ENCODE measurements at places on chromosomes 2 and 18. TPM values are rescaled to one million over a fixed set of nuclear protein-coding genes. Genes with fewer than 3 reads are reported as not detected.

- DNase-seq, result no peak
- H3K4me3 ChIP-seq, result no peak overlapping the region
- H3K4me1 ChIP-seq, result peaks cover 5% of the 10 kb centered on the region
- H3K27me3 ChIP-seq, result peaks cover 8% of the 10 kb centered on the region
- no peak overlapping the region for H3K27ac ChIP-seq
Measured at GRCh38 chr2:15895615-15896469, 44.5 kb upstream of the MYCN start.

The SOX11 gene
- total RNA-seq, result 71.7 TPM

GRCh38 chr18:56165601-56166355 is 472.6 kb downstream of the TXNL1 start:
- H3K4me1 ChIP-seq, result peaks cover 64% of the 10 kb centered on the region
- H3K36me3 ChIP-seq, result no peaks in the 10 kb centered on the region
- no peak for DNase-seq
- H3K4me3 ChIP-seq, result no peak overlapping the region

DNA sequence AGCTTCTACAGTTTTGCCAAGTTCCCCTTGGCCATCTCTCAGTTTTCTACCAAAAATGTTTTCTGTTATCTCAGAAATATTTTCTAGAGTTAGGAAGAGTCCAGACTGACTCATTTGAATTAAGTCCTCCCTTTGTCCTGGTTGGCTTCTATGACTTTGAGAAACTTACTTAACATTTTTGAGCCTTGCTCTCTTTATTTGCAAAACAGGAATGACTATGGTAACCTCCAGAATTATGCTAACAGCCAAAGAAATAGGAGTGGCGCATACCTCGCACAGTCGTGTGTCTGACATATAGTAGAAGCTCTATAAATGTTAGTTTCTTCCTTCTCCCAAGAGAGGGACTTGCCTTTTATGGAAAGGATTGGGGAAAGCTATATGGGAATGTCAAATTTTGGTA is 841.1 kb downstream of the TSN start:
- no peak overlapping the region for H3K27ac ChIP-seq
- DNase-seq, result no peak
- no peaks in the 10 kb centered on the region for H3K4me1 ChIP-seq
- H3K36me3 ChIP-seq, result no peaks in the 10 kb centered on the region
- H3K4me3 ChIP-seq, result no peak overlapping the region
- no peaks in the 10 kb centered on the region for H3K27me3 ChIP-seq

DNA sequence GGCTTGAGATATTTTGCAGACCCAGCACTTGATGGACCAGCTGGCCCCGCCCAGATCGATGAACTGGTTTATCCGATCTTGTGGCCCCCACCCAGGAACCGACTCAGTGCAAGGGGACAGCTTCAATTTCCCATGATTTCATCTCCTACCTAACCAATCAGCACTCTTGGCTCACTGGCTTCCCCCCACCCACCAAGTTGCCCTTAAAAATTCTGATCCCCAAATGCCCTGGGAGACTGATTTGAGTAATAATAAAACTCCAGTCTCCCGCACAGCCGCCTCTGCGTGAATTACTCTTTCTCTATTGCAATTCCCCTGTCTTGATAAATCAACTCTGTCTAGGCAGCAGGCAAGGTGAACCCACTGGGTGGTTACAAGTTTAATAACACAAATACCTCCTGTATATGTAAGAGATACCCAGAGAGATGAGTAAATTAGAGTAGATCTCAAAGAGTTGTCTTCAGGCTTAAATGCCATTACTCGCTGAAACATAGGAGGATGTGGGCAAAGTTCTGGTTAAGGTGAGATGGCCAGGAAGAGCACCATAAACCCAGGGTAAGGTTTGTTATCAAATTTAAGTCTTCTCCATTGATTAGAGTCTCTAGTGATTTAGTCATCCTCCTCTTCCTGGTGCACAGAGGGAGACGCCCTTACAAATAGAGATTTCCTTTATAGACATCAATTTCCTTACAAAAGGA is 222.8 kb downstream of the ARL4C start:
- no peaks in the 10 kb centered on the region for H3K27me3 ChIP-seq
- DNase-seq, result no peak
- H3K36me3 ChIP-seq, result no peaks in the 10 kb centered on the region
- H3K27ac ChIP-seq, result no peak overlapping the region

DNA sequence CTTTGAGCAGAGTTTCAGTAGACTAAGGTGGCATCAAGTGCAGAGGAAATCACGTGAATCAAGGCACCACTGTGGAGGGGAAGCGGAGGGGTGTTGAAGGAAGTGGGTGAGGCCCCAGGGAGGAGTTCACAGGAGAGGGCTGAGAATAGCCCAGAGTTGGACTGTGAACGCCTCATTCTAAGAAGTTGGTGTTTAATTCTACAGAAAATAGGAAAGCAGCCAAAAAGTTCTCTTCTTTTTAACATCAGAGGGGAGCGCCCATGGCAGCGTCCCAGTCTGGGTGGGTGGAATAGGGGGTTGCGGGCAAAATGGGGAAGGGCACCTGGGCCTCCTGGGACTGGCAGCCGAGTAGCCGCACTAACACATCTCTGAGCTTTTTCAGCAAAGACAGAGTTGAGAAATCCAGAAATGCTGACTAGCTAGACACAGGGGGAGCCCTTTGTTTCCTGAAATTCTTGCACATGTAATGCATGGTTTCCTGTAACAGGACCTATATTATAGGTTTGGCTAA is 97.0 kb downstream of the NEB start:
- H3K4me3 ChIP-seq, result no peak overlapping the region
- peak overlapping the region; percentile 31 for H3K27ac ChIP-seq
- peaks cover 3% of the 10 kb centered on the region for H3K27me3 ChIP-seq
- H3K4me1 ChIP-seq, result peaks cover 13% of the 10 kb centered on the region

- peak overlapping the region; percentile 31 for H3K27ac ChIP-seq
- H3K4me1 ChIP-seq, result peaks cover 23% of the 10 kb centered on the region
- no peaks in the 10 kb centered on the region for H3K27me3 ChIP-seq
- peaks cover 52% of the 10 kb centered on the region for H3K36me3 ChIP-seq
- no peak overlapping the region for H3K4me3 ChIP-seq
- DNase-seq, result no peak
Measured at GRCh38 chr2:9406529-9407362, 16.6 kb downstream of the ITGB1BP1 start.

The FARSB gene
- total RNA-seq, result 15.8 TPM

The ALPI gene
- not detected for total RNA-seq

DNA sequence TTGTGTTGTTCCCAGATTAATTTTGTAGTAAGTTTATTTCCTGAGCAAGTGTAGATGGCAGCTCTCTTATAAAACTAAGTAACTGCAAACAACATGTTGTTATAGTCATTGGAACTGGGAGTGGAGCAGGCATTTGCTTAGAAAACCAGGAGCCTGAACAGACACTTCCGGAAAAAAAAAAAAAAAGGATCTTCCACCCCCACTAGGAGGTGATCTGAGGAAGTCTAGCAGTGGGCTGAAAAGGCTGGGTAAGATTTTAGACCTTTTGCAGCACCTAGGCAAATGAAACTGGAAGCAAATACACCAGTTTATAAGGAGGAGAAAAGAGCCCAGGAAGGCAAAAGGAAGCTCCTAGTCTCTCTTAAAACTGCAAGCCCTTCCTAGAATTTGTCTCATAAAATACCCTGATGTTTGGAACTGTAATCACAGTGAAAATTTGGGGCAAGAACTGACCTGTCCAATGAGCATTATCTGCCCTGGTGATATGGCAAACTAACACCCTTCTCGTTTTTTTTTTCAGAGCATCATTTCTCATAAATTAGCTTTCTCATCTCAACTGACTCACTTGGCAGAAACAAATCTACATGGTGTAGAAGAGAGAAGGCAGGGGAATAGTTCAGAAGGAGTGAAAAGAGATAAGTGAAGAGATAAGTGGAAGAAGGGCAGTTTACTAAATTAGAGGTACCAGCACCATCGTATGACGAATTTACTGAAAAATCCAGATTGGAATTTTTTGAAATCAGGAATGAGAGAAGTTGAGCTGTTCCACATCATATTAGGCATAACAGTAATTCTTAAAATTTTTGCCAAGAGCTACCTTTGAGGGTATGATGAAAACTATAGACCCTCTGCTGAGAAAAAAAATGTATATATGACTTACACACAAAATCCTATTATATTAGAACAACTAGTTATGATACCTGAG is 4.2 kb upstream of the CCNYL1 start:
- H3K27me3 ChIP-seq, result no peaks in the 10 kb centered on the region
- no peak for DNase-seq
- H3K4me3 ChIP-seq, result no peak overlapping the region

DNA sequence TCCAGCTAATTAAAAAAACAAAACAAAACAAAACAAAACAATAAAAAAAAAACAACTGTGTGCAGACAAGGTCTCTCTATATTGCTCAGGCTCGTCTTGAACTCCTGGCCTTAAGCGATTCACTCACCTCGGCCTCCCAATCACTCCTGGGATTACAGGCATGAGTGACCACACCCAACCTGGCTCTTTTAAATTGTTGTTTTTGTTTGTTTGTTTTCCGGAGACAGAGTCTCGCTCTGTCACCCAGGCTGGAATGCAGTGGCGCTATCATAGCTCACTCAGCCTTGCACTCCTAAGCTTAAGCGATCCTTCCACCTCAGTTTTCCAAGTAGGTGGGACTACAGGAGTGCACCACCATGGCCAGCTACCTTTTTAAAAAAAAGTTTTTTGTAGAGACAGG is 201.6 kb downstream of the EN1 start:
- no peaks in the 10 kb centered on the region for H3K4me1 ChIP-seq
- H3K36me3 ChIP-seq, result no peaks in the 10 kb centered on the region
- DNase-seq, result no peak
- H3K4me3 ChIP-seq, result no peak overlapping the region

The C1GALT1C1L gene
- total RNA-seq, result not detected

- no peaks in the 10 kb centered on the region for H3K27me3 ChIP-seq
- peaks cover 54% of the 10 kb centered on the region for H3K4me1 ChIP-seq
- no peak overlapping the region for H3K4me3 ChIP-seq
- no peaks in the 10 kb centered on the region for H3K36me3 ChIP-seq
- peak overlapping the region; percentile 17 for H3K27ac ChIP-seq
- peak; percentile 57 for DNase-seq
Measured at GRCh38 chr18:57804557-57804956, 1.4 kb upstream of the ATP8B1 start.

GRCh38 chr2:231900486-231900942 is 25.7 kb downstream of the NPPC start:
- H3K27ac ChIP-seq, result no peak overlapping the region
- peaks cover 24% of the 10 kb centered on the region for H3K27me3 ChIP-seq
- peak; percentile 92 for DNase-seq
- no peak overlapping the region for H3K4me3 ChIP-seq
- H3K36me3 ChIP-seq, result no peaks in the 10 kb centered on the region

DNA sequence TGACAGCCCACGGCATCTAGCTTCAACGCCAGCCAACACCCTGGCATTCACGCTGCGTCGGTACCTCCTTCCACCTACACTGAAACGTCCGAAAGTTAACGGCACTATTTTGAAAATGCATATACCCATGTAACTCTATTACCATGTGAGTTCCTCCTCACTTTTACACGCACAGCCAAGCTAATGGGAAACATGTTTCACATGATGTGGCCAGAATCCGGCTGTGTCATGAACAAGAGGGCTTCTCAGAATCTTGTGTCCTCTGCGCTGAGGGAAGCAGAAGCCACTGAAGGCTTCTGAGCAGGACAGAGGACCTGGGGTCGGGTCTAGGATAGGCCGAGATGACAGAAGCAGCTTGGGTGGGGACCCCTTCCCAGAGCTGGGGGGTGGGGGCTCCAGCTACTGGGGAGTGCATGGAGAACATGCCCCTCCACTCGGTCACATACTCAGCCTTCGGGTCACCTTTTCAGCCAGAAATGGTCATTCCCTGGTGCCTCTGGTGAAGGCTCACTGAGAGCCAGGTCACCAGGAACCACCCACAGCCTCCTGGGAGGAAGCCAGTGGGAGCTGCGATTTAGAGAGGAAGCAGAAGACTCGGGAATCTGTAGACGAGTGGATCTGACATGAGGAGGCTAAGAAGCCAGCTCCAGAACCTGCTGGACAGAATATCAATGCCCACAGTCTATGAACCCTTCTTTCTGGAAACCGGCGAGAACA is 41.5 kb downstream of the HDAC4 start:
- peaks cover 9% of the 10 kb centered on the region for H3K36me3 ChIP-seq
- no peak overlapping the region for H3K27ac ChIP-seq
- peak; percentile 67 for DNase-seq
- no peaks in the 10 kb centered on the region for H3K27me3 ChIP-seq

GRCh38 chr2:179677746-179678505 is 183.5 kb downstream of the ZNF385B start:
- DNase-seq, result no peak
- H3K36me3 ChIP-seq, result no peaks in the 10 kb centered on the region
- no peak overlapping the region for H3K4me3 ChIP-seq

The PTPRM gene
- 105 TPM for total RNA-seq

- peaks cover 25% of the 10 kb centered on the region for H3K4me1 ChIP-seq
- no peak for DNase-seq
- no peak overlapping the region for H3K4me3 ChIP-seq
- no peaks in the 10 kb centered on the region for H3K27me3 ChIP-seq
- peaks cover 15% of the 10 kb centered on the region for H3K36me3 ChIP-seq
Measured at GRCh38 chr2:11250400-11251196, 93.8 kb downstream of the ROCK2 start.

DNA sequence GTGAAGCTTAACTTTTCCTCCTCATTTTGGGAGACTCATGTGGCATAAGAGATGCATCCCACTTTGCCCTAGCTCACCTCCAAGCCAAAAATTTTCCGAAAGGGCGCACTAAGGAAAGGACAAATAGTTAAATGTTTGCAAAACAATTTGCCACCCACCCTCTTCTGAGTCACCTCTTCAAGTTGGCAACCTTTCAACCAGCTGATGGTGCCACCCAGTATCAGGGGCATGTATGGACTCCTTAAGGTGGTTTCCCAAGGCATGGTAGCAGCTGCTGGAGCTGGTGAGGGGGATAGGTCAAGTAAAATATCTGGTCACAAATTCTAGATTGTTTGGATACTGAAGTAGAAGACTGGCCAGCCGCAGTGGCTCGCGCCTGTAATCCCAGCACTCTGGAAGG is 17.2 kb upstream of the ITGAV start:
- H3K27me3 ChIP-seq, result no peaks in the 10 kb centered on the region
- no peak for DNase-seq
- H3K27ac ChIP-seq, result peak overlapping the region; percentile 43

The EGR4 gene
- not detected for total RNA-seq

DNA sequence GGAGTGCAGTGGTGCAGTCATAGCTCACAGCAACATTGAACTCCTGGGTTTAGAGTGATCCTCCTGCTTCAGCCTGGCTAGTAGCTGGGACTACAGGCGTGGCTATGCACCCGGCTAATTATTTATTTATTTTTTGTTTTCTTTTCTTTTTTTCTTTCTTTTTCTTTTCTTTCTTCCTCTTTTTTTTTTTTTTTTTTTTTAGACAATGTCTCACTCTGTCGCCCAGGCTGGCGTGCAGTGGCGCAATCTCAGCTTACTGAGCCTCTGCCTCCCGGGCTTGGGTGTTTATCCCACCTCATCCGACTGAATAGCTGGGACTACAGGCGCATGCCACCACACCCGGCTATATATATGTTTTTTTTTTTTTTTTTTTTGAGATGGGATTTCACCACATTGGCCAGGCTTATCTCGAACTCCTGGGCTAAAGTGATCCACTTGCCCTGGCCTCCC is 1.4 kb upstream of the ANXA4 start:
- H3K4me3 ChIP-seq, result peak overlapping the region; percentile 89
- H3K36me3 ChIP-seq, result no peaks in the 10 kb centered on the region
- peaks cover 3% of the 10 kb centered on the region for H3K27me3 ChIP-seq
- no peak for DNase-seq
- peak overlapping the region; percentile 96 for H3K27ac ChIP-seq

Measured in osteocyte (in vitro differentiated cells).